ENCODE measurements at places on chromosomes 13 and 19. TPM values are rescaled to one million over a fixed set of nuclear protein-coding genes. Genes with fewer than 3 reads are reported as not detected.
A peak's percentile ranks its signal among the peaks of the same experiment; 100 is the strongest.

Gene CGB3
- total RNA-seq, result not detected

Gene CACNG7
- total RNA-seq, result not detected

Gene PRR36
- not detected for total RNA-seq

Gene KANK2
- total RNA-seq, result 251 TPM

Gene ELSPBP1
- not detected for total RNA-seq

Gene MPND
- total RNA-seq, result 23.5 TPM

Gene DZIP1
- total RNA-seq, result 19.2 TPM

GRCh38 chr13:22200440-22200839 is 529.6 kb downstream of the FGF9 start:
- no peak overlapping the region for H3K4me3 ChIP-seq
- DNase-seq, result no peak
- no peaks in the 10 kb centered on the region for H3K36me3 ChIP-seq
- H3K27ac ChIP-seq, result no peak overlapping the region

DNA sequence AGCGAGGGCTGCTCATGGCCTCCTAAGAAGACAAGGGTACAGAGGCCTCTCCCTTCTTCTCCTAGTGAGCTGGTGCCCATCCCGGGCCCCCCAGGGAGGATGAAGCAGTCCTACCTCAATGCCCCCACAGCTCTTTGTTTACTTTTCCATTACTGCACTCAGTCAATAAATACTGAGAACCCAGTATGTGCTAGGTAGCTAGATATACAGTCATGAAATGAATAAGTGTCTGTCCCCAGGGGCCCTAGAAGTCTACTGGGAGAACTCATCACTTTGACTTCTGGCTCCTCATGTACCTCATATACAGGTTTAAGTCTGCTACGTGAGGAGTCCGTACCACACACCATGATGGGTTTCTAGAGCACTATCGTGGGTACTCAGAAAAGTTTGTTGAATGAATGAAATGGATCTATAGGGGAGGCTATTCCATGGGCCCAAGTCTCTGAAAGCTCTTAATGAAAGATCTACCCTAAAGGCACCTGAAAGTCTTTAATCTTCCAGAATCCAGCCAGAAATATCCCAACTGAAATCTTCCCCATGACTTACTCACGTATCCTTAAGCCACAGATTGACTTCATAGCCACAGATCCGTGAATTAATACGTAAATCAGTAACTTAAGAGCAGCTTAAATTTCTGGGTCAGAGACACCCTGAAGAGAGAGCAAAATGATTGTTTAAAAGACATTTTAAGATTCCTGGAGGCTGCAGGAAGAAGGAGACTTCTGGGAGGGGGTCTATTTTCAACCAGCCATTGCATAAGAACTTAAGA is 51.6 kb upstream of the POMP start:
- no peaks in the 10 kb centered on the region for H3K36me3 ChIP-seq
- H3K4me3 ChIP-seq, result no peak overlapping the region
- no peak overlapping the region for H3K27ac ChIP-seq
- H3K4me1 ChIP-seq, result no peaks in the 10 kb centered on the region
- DNase-seq, result no peak

GRCh38 chr19:50276370-50277063 is 52.7 kb downstream of the KCNC3 start:
- no peaks in the 10 kb centered on the region for H3K27me3 ChIP-seq
- no peak for DNase-seq
- H3K27ac ChIP-seq, result no peak overlapping the region

DNA sequence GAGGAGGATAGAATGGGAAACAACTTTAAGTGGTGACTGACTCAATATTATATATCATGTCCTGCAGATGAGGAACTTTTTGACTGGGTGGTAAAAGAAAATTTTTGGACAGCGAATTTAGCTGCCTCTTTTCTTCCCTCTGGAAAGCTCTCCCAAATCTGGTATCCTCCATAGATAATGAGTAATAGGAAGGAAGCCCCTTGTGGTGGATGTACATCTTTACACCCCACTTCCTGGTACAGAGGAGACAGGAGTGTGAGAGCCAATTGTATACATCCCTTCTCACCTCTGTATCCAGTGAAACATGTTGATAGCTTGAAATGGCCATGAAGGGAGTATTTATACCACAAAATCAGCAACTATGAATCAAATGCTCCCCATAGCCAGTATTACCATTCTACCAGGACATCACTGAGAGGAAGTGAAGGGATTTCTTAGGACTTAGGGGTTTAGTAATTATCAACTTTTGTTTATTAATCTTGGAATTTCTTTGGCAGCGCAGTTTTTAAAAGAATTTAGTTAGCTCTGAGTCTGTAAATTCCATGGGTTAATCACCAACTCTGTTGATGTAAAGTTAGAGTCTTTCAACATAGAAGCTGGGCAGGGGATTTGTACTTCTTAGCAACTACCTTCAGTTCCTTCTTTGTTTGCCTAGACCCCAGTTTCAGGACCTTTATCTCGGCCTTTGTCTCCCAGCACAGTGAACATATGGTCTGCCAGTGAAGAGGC is 17.0 kb upstream of the TDRD3 start:
- no peak overlapping the region for H3K4me3 ChIP-seq
- DNase-seq, result no peak
- H3K27me3 ChIP-seq, result no peaks in the 10 kb centered on the region
- H3K27ac ChIP-seq, result no peak overlapping the region
- H3K4me1 ChIP-seq, result no peaks in the 10 kb centered on the region

DNA sequence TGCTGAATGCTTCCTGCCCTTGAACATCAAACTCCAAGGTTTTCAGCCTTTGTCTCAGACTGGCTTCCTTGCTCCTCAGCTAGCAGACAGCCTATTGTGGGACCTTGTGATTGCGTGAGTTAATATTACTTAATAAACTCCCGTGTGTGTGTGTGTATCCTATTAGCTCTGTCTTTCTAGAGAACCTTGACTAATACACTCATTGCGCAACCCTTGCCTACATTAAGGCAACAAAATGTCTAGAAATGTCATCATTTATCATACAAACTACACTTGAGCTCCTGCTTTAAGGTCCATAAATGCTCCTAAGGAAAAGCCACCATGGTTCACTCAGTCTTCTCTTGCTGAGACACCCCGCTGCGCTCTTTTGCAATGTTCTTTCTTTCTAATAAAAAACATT is 2861.0 kb downstream of the PCDH9 start:
- H3K27me3 ChIP-seq, result no peaks in the 10 kb centered on the region
- no peaks in the 10 kb centered on the region for H3K36me3 ChIP-seq
- DNase-seq, result no peak
- no peak overlapping the region for H3K4me3 ChIP-seq
- H3K4me1 ChIP-seq, result no peaks in the 10 kb centered on the region
- no peak overlapping the region for H3K27ac ChIP-seq

DNA sequence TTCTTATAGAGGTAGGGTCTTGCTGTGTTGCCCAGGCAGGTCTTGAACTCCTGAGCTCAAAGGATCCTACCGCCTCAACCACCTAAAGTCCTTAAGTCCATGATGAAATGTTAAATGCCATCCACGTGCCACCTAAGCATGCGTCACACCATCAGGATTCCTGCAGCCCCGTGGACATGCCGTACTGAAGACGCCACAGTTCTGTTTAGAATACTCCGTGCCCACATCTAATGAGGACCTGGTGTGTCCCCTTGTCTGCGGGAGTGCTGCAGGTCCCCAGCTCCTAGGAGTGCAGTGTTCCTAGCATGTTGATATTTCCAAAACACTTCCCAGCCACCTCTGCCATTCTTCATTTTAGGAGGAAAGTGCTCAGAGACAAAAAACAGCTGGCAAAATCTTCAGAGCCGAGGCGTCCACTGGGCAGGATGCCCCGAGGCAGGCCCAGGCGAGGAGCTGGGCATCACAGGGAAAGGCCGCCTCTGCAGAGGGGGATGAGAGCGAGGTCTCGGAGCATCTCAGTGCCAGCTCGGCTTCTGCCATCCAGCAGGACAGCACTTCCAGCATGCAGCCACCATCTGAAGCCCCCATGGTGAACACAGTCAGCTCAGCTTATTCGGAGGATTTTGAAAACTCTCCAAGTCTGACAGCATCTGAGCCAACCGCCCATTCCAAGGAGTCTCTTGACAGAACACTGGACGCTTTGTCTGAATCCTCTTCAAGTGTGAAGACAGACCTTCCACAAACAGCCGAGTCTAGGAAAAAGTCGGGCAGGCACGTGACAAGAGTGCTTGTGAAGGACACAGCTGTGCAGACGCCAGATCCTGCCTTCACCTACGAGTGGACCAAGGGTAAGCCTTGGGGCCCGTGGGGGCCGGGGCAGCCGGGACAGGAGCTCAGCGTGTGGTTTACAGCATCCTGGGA is 13.2 kb downstream of the C19orf44 start:
- peaks cover 86% of the 10 kb centered on the region for H3K36me3 ChIP-seq
- H3K27me3 ChIP-seq, result no peaks in the 10 kb centered on the region
- H3K4me3 ChIP-seq, result no peak overlapping the region
- DNase-seq, result no peak

DNA sequence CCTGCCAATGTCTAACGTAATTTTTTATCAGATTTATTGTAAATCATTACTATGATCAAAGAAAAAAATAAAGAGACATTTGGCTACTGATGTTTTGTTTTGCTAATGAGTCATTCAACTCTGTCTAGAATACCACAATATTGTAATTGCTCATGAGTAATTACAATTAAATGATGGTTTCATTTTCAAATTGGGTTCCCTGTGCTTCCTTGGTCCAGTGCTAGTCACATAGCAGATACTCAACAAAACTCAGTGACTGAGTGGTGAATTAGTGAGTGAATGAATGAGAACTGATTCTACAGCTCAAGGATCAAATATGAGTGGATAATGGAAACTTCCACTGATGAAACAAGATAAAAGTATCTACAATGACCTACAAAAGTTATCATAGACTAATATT is 304.7 kb downstream of the POU4F1 start:
- H3K4me3 ChIP-seq, result no peak overlapping the region
- no peaks in the 10 kb centered on the region for H3K27me3 ChIP-seq
- no peaks in the 10 kb centered on the region for H3K36me3 ChIP-seq
- no peak overlapping the region for H3K27ac ChIP-seq

DNA sequence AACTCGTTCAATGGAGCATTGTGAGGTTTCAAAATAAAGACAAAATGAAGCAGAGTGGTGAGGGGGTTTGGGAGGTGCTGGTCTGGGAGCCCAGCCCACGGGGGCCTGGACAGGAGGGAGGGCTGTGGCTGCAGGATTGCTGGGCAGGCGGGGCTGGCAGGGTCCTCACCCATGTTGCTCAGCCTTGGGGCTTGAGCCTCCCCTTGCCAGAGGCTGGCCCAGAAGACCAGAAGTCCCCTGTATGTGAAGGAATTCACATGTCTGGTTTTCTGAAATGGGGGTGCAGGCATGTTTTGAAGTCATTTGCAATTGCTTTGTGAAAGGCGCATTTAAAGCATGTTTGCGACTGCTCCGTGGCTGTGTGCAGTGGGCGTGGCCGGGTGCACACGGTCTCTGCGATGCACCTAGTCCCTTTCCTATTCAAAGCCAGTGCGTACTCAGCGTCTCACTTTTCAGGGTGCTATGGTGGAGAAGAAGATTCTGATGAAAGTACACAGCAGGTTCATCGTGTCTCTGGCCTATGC is 2.3 kb downstream of the GRK1 start:
- H3K36me3 ChIP-seq, result no peaks in the 10 kb centered on the region
- no peak overlapping the region for H3K27ac ChIP-seq
- no peak overlapping the region for H3K4me3 ChIP-seq
- no peak for DNase-seq
- H3K27me3 ChIP-seq, result no peaks in the 10 kb centered on the region

DNA sequence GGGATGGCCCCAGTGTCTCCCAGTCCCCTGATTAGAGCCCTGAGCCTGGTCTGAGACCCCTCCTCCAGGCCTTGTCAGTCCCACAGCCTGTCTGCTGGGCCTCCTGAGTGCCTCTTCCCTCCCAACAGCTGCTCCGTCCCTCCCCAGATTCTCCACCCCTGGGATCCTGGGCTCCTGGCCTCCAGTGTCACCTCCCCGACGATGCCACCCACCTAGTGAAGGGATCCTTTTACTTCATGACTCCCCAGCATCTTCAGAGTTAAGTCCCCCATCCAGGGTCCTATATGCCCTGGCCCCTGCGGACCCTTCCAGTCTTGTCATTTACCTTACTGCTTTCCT is 4.4 kb upstream of the PRX start:
- no peaks in the 10 kb centered on the region for H3K27me3 ChIP-seq
- peaks cover 4% of the 10 kb centered on the region for H3K36me3 ChIP-seq
- H3K4me1 ChIP-seq, result peaks cover 21% of the 10 kb centered on the region
- no peak for DNase-seq
- no peak overlapping the region for H3K4me3 ChIP-seq
- peak overlapping the region; percentile 81 for H3K27ac ChIP-seq

GRCh38 chr13:30510811-30511371 is 45.2 kb upstream of the HMGB1 start:
- H3K27ac ChIP-seq, result no peak overlapping the region
- no peaks in the 10 kb centered on the region for H3K36me3 ChIP-seq
- no peaks in the 10 kb centered on the region for H3K4me1 ChIP-seq
- H3K27me3 ChIP-seq, result no peaks in the 10 kb centered on the region

GRCh38 chr13:27573265-27573664 is 47.1 kb downstream of the LNX2 start:
- DNase-seq, result peak; percentile 18
- H3K36me3 ChIP-seq, result peaks cover 14% of the 10 kb centered on the region
- H3K4me1 ChIP-seq, result no peaks in the 10 kb centered on the region
- H3K27ac ChIP-seq, result no peak overlapping the region

DNA sequence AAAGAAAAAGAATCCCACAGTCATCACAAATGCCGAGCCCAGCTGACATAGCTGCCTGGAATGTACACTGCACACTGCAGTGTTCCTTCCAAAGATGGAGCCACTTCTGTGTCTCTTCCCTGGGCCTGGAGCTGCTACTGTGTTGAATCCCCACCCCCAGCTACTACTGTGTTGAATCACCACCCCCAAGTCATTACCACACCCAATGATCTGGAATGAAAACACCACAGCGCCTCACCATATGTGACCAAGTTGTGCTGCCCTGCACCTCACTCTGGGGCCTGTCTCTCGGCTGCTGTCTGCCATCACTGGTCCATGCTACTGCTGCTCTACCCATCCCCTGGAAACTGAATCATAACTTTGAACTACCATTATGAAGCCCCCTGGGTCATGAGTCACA is 861.2 kb downstream of the UQCRFS1 start:
- H3K4me1 ChIP-seq, result no peaks in the 10 kb centered on the region
- H3K27ac ChIP-seq, result no peak overlapping the region
- DNase-seq, result no peak
- H3K36me3 ChIP-seq, result no peaks in the 10 kb centered on the region
- no peak overlapping the region for H3K4me3 ChIP-seq
- no peaks in the 10 kb centered on the region for H3K27me3 ChIP-seq

DNA sequence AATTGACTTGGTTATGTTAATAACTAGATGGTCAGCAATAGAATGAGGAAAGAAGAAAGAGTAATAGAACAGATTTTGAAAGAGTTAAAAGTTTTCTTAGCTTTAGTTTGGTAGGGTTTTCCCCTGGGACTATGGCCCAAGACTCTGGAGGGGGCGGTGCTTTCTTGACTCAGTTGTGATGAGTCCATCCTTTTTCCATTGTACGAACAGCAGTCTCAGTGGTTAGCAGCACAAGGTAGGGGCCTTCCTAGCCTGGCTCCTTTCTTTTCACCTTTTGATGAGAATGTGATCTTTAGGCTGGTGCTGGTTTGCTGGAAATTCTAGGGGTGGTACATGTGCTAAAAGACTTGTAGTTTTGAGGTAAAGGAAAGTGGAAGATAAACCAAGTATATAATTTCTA is 38.8 kb downstream of the ZNF506 start:
- DNase-seq, result no peak
- no peak overlapping the region for H3K4me3 ChIP-seq
- no peaks in the 10 kb centered on the region for H3K36me3 ChIP-seq
- no peaks in the 10 kb centered on the region for H3K27me3 ChIP-seq
- no peak overlapping the region for H3K27ac ChIP-seq

- no peak overlapping the region for H3K4me3 ChIP-seq
- no peak overlapping the region for H3K27ac ChIP-seq
- no peaks in the 10 kb centered on the region for H3K4me1 ChIP-seq
- H3K27me3 ChIP-seq, result no peaks in the 10 kb centered on the region
- no peak for DNase-seq
- peaks cover 81% of the 10 kb centered on the region for H3K36me3 ChIP-seq
Measured at GRCh38 chr13:114264886-114265611, 16.4 kb upstream of the UPF3A start.
